ENCODE measurements at places on chromosomes 12 and 14.

GRCh38 chr12:50845021-50845647 is 2.4 kb downstream of the TMPRSS12 start:
- no peak for DNase-seq

GRCh38 chr12:132761032-132761920 is at the start of gene ANKLE2:
Gene ANKLE2 (minus strand): TSS chr12:132761832. CDS start chr12:132761798, 34 bp downstream.
- DNase-seq, result peak; percentile 58

DNA sequence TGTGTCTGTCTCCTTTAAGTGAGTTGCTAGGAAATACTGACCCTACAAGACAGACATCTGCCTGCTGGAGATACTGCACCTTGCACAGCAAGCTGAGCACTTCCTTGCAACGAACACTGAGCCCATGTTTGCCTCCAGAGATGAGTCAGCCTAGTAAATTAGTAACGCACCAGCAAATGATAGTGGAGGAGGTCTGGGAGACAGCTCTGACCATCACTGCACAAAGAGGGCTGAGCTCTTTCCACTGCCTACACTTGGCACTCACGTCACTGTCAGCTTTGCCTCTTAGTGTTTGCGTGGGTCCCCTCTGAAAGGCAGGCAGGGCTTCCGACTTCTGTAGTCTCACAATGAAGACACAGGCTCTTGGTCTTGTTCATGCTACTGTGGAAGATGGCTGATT is 109.0 kb downstream of the APAF1 start:
- peak; percentile 73 for DNase-seq

GRCh38 chr14:94144765-94145164 is 15.4 kb upstream of the IFI27L2 start:
- DNase-seq, result no peak

DNA sequence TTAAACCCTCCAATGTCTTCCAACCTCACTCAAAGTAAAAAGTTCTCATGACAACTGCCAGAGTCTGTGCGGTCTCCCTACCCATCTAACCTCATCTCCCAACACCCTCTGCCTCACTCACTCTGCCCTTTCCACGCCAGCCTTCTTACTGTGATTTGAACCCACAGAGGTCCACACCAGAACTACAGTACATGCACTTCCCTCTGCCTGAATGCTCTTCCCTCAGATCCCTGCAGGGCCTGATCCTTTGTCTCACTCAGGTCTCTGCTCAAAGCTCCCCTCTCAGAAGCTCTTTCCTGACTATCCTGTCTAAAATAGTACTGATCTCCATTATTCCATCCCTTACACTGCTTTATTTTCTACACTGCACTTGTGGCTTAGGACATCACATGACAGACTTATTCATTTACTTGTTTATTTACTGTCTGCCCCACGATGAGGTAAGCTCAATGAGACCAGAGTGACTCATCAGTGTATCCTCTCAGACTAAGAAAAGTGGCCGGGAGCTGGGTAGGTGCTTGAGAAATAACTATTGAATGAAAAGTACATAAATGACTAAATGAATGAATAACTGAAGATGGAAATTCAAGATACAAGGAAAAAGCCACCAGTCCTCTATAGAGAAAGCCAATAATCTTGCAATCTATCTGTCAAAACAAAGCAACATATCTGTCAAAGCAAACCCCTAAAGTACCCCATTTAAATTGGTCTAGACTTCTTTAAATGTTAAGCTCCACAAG is 17.1 kb downstream of the POMT2 start:
- DNase-seq, result peak; percentile 44

- DNase-seq, result no peak
Measured at GRCh38 chr12:50042693-50043092, 14.7 kb upstream of the ASIC1 start.

DNA sequence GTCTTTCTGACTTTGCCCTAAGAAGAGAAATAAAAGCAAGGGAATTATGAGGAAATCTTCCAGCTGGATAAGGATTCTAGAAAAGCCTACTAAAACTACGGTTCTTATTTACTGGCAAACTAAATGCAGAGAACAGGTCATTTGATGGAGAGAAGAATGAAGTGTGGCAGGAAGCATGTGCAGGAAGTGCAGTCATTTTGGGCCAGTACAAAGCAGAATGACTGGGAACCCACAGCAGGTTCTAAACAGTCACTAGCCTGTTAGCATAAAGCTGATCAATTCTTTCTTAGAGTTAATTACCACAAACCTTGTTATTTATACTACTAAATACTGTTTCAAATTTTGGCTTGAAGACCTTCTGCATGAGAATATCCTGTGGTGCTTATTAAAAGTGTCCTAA is 36.7 kb downstream of the CFAP54 start:
- DNase-seq, result no peak

- no peak for DNase-seq
Measured at GRCh38 chr14:96565811-96566210, 63.6 kb downstream of the PAPOLA start.

DNA sequence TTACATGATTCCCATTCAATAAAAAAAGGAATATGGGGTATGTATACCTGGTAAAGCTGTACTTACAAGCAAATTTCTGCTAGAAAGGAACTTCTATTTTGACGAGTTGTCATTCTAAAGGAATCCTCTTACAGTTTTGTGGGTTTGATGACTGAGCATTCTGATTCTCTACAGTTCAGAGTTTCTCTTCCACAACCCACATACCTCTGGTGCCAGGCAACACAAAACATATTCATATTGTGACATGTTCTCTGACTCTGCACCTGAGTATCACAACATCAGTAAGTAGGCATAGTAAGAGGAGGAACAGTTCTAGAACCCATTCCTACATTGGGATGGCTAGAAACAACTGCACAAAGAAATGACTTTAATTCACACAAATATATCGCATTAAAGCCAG is 636.6 kb downstream of the MED13L start:
- no peak for DNase-seq

- DNase-seq, result no peak
Measured at GRCh38 chr14:66701813-66702212, 193.9 kb downstream of the GPHN start.

GRCh38 chr12:32437095-32437515 is 37.7 kb downstream of the FGD4 start:
- no peak for DNase-seq

- no peak for DNase-seq
Measured at GRCh38 chr14:79656496-79656895, 554.8 kb downstream of the DIO2 start.

DNA sequence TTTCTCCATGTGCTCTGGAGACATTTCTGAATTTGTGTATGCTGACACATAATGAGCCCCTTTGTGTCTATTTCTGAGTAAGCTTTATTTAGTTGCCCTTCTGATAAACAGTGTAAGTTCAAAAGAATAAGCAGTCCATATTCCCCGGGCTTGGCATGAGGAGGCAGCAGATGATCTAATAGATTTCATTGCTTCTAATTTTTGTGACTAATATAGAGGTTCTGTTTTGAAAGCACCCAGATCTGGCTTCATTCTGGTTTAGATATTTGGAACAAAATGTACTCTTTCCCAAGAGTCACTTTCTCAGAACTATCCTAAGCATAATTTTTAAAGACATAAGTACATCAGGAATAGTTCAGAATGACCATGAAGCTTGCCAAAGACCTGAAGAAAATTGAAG is 290.9 kb downstream of the BTG1 start:
- no peak for DNase-seq

GRCh38 chr12:44260581-44260980 is 424.7 kb downstream of the TMEM117 start:
- no peak for DNase-seq

DNA sequence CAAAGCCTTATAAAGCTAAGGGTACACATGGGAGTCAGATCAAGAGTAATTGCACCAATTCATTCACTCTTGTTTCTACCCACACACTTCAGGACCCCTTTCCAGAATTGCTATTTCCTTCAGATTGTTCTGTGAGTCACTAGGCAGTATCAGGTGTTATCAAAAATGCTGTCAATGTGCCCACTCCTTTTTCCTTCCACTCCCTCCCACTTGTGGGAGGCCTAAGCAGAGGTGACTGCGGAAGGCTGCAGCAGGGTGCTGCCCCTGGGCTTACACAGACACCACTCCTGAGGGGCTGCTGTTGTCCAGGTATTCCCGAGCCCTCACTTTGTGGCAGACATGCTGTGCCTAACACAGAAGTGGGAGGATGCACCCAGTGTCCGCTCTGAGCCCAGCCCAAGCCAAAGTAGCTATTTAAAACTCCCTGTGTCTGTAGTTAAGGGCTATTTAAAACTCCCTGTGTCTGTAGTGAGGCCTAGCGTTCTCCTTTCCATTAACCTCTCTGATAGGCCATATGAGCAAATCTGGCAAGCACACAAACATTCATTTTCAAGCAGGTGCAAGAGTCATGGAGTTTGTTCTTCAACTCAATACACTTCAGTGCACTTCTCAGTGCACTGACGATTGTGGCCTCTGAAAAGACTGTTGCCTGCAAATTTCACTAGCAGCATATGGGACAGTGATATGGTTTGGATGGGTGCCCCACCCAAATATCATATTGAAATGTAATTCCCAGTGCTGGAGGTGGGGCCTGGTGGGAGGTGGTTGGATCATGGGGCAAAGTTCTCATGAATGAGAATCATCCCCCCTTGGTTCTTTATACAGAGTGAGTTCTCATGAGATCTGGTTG is 117.8 kb downstream of the PHLDA1 start:
- DNase-seq, result peak; percentile 17
